Suppressor macrophage treated with lipopolysaccharide for 1 hour (primary cell): ENCODE measurements at places on chromosomes 4 and X.
A peak's percentile ranks its signal among the peaks of the same experiment; 100 is the strongest.

GRCh38 chr4:175048906-175049305, 130.7 kb downstream of the ADAM29 start:
- DNase-seq, result no peak

GRCh38 chr4:130306566-130306965, 1210.6 kb downstream of the C4orf33 start:
- no peak for DNase-seq

- peak; percentile 79 for DNase-seq
Observed at GRCh38 chrX:8743126-8743732, 11.3 kb upstream of the ANOS1 start.

GRCh38 chrX:128929271-128930057, 593.8 kb downstream of the SMARCA1 start:
- DNase-seq, result no peak

DNA sequence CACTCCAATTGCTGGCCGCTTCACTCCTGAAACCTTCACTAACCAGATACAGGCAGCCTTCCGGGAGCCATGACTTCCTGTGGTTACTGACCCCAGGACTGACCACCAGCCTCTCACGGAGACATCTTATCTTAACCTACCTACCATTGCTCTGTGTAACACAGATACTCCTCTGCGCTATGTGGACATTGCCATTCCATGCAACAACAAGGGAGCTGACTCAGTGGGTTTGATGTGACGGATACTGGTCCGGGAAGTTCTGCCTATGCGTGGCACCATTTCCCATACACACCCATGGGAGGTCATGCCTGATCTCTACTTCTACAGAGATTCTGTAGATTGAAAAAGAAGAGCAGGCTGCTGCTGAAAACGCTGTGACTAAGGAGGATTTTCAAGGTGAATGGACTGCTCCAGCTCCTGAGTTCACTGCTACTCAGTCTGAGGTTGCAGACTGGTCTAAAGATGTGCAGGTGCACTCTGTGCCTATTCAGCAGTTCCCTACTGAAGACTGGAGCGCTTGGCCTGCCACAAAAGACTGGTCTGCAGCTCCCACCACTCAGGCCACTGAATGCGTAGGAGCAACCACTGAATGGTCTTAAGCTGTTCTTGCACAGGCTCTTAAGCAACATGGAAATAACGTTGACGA, 35.8 kb upstream of the PRDM8 start:
- no peak for DNase-seq

DNA sequence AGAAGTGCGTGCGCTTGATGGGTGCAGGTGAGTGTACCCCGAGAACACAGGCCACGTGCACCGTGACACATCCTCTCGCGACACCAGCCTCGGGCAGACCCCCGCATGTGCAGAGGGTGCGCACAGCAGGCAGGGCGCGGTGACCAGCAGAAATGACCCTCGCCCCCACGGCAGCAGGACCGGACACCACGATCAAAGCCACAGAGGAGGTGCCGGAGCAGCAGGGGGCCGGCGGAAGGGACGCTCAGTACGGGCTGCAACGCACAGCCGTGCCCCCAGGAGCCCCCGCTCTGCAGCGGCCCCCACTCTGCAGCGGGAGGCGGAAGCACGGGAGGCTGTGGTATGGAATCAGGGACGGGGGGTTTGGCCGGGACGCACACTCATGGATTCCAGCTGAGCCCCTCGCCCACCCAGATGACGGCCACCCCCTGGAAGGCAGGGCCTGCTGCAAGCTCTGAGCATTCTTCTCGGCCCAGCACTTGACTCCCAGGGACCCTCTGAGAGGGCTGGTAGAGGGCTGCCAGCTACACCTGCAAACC, 17.1 kb downstream of the PPP2R3B start:
- DNase-seq, result no peak

- DNase-seq, result no peak
Observed at GRCh38 chr4:69071286-69071685, 25.0 kb upstream of the UGT2B7 start.

- no peak for DNase-seq
Observed at GRCh38 chr4:167606551-167606950, 372.3 kb upstream of the SPOCK3 start.

GRCh38 chr4:1766106-1767060, 26.7 kb upstream of the FGFR3 start:
- no peak for DNase-seq

GRCh38 chrX:1657367-1658070, 42.7 kb downstream of the ASMT start:
- DNase-seq, result no peak

- DNase-seq, result no peak
Observed at GRCh38 chr4:10395971-10396580, 61.1 kb downstream of the ZNF518B start.

- no peak for DNase-seq
Observed at GRCh38 chr4:142474398-142475087, 371.6 kb downstream of the INPP4B start.

DNA sequence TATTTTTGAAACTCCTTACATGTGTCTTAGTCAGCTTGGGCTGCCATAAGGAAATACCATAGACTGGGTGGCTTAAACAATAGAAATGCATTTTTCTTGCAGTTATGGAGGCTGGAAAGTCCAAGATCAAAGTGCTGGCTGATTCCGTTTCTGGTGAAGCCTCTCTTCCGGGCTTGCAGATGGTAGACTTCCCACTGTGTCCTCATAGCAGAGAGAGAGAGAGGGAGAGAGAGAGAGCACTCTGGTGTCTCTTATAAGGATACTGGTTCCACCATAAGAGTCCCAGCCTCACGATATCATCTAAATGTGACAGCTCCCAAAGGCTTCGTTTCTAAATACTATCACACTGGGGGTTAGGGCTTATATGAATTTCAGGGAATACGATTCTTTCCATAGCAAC, 39.7 kb downstream of the ENPEP start:
- DNase-seq, result peak; percentile 68
